8988T (cell line): ENCODE measurements at places on chromosomes 4 and X.
A peak's percentile ranks its signal among the peaks of the same experiment; 100 is the strongest.

GRCh38 chr4:182975806-182976205 lies 58.6 kb upstream of the DCTD start:
- DNase-seq, result peak; percentile 18

GRCh38 chr4:65167719-65168118 lies 502.6 kb downstream of the EPHA5 start:
- DNase-seq, result no peak

DNA sequence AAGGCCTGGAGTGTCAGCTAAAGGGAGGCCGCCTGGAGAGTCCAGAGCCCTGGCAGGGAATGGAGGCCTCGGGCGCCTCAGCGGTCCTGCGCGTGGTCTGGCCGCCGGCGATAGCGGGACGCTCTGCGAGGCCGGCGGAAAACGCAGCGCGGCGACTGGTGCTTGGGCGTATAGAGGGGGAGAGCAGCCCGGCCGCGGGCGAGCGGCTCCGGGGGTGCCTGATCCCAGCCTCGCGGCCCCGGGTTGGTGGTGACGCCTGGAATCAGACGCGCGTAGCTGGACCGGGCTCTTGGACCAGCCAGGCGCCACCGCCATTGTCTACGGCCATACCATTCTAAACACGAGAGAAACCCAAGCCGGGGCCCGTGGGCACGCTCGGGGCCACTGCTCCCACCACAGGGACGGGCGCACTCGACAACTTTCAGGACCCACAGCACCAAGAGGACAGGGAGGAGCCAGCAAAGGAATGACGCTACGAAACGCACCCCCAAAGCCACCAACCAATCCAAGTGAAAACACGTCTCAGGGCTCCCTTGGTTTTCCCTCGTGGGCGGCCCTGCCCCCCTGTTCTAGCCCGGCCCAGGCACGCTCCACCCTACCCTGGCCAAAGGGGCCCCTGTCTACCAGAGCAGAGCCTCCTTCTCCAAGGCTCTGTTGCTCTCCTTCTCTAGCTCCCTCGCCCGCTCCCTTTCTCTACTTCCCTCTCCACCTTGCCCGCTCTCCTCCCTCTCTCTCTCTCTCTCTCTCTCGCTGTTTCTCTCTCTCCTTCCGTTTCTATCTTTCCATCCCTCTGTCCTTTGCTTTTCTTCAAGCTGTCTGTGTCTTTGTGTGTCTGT lies 7.8 kb downstream of the FRG2 start:
- peak; percentile 21 for DNase-seq

DNA sequence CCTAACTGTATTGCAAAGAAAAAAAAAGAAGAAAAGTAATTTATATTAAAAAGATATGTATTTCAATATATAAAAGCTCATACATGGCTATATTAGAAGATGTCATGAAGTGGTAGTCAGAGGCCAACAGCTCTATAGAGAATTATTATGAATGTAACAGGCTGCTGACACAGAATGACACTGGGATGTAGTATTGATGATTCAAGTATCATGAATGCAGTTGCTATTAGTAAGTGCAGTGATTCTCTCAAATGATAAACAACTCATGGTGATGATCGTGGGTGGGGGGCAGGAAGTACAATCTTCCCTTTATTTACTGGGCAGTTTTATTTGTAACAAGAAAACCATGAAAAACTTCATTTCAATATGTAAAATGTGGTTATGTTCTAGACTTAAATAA lies 124.6 kb downstream of the COL4A6 start:
- no peak for DNase-seq

GRCh38 chr4:59161249-59161648 lies 2038.9 kb upstream of the ADGRL3 start:
- DNase-seq, result no peak

DNA sequence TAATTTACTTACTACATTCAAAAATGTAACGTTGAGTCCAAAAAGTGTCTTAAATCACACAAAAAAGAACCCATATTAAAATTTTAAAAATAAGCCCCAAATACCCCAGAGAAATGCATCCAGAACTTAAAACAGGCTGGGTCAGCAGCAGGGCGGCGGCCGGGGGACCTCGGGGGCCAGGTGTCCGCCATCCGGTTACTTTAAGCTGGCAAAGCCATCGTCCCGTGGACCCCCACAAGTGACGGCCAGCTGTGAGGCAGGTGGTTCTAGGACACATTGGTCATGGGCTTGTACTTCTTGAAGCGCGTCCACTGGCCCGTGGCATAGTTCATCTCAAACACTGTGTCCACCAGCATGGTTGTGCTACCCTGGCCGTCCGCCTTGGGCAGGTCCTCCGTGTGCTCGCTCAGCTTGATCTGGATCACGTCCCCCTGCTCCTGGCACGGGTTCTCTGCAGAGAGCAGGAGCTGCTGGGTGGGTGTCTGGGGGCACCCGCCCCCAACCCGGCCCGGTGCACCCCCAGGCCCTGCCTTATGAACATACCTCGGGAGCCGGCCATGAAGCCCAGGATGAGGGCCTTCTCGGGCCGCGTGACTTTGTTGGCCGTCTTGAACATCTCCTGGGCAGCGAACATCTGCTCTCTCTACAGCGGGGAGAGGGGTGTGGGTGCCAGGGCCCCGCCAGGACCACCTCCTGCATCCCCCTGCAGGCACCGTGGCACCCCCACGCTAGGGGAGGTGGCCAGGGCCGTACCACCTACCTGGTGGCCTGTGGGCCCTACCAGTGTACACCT lies 25.5 kb downstream of the NELFA start:
- no peak for DNase-seq

- DNase-seq, result no peak
These were observed 127.9 kb downstream of the SLC39A8 start for GRCh38 chr4:102217345-102217744.

DNA sequence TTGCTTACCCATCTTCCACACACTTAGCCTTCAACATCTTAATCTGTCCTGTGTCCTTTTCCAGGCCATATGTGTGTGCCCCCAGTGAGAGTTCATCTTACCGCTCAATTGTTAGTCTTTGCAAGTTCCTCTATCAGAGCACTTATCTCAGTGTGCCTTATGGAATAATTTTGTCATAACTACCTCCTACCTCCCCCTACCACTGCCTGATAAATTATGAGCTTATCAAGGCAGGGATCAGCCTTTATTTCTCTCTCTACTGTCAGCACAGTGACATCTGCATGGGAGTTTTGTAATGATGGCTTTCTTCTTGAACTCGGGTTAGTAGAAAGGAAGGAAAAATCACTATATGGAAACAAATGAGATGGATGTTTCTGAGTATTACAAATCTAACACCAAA lies 53.2 kb downstream of the MTM1 start:
- DNase-seq, result no peak

GRCh38 chrX:37603938-37604409 lies 32.5 kb downstream of the LANCL3 start:
- no peak for DNase-seq

GRCh38 chrX:77450996-77451395 lies 3.8 kb downstream of the FGF16 start:
- DNase-seq, result no peak

DNA sequence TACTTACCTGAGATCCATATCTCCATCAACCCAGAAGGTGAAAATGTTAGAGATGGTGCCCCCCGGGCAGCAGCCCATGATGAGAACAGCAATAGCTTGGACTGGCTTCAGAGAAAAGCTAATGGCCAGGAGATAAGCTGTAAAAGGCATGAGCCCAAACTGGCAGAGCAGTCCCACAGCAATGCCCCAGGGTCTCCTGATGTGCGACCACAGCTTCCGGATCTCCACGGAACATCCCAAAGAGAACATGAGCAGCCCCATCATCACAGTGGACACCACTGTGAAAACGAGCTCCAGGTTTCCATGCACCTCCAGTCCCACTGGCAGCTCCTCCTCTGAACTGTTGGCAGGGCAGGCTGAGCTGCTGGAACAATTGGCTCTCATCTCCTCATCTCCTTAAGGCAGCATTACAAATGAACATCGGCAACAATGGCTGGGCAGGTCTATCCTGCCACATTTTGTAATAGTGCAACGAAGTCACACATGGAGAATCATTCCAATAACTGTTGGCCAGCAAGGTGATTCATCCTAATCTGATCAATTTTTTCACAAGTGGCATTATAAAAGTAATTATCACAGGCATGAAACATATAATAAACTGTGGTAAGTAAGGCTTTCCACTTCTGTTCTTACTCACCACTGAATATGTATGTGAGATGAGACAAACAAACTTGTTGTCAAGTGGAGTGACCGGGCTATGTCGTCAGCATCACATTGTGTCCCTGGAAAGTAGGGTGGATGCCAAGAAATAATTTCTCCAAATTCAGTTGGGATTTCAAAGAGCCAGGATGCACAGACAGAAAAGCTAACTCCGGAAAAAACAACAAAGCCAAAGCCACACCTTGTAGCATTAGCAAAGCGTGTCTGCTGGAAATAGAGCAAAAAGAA lies at the start of gene SLC10A6:
TSS of gene SLC10A6 (minus strand) at position 653 of the 888 bp plus-strand sequence. CDS start at position 384, 269 bp downstream.
- no peak for DNase-seq

- no peak for DNase-seq
These were observed 14.4 kb downstream of the ABCG2 start for GRCh38 chr4:88144048-88144447.

DNA sequence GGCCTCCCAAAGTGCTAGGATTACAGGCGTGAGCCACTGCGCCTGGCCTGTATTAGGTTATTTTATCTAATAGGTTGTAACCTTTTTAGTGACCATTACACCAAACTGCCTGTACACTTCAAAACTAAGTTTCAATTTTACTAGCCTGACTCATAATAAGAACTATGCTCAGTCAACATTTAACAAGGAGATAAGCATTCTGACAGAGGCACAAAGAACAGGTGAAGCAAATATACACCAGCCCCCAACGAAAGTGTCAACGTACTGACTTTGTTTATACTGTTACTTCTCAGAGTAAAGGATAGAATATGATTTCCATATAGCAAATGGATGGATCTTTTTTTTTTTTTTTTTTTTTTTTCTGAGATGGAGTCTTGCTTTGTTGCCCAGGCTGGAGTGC lies 62.8 kb downstream of the SHISA3 start:
- DNase-seq, result no peak

GRCh38 chr4:74608151-74608949 lies 163.4 kb downstream of the AREG start:
- no peak for DNase-seq

GRCh38 chr4:154416190-154416547 lies 75.4 kb downstream of the DCHS2 start:
- DNase-seq, result no peak

DNA sequence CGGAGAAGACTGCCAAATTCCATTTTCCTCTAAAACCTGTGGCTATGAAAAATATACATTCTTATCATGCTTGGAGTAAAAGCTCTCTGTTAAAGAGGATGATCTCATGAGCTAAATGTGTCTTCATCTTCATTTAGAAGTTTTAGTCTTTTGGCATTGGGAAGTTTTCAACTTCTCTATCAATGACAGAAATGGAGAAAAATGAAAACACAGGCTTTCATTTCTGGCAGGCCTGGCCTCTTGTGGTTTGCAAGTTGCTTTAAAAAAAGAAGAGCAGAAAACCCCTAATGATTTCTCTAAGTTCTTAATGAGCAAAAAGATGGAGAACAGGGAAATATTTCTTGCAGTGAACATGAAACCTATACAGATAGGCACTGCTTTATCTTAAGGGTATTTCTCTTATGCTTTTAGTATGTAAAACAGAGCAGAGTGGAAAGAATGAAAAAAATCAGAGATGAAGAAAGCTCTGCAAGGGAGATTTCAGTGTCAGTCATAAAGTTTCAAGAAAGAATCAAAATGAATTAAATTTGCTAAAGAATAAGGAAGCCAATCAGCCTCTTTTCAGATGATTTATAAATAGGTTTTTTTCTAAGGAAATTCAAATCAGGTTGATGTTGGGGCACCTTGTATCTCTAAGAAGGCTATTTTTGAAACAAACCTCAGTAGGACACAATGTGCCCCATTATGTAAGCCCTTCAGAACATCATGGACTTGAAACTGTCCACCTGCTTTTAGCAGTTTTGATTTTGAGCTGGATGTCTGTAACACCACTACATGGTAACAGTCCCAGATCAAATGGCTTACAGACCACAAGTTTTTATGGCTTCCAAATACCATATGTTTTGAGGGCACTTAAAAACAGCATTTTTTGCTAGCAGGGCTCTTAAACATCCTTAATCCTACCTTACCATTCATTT lies 225.0 kb downstream of the GRIA3 start:
- DNase-seq, result no peak

DNA sequence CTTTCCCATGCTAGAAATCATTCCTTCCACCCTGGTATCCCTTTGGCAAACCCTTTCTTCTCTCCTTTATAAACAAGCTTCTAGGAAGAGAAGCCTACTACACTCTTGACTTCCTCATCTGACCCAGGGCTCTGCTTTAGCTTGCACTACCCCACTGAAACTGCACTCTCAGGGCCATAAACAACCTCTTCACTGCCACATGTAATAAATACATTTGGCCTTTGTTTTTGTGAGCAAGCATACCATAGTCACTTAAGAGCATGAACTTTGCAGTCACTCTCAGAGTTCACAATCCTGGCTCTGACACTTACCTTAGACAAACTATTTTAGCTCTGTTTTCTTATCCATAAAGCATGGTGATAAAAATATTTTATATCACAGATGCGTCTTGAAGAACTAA lies 50.7 kb upstream of the USP38 start:
- no peak for DNase-seq

DNA sequence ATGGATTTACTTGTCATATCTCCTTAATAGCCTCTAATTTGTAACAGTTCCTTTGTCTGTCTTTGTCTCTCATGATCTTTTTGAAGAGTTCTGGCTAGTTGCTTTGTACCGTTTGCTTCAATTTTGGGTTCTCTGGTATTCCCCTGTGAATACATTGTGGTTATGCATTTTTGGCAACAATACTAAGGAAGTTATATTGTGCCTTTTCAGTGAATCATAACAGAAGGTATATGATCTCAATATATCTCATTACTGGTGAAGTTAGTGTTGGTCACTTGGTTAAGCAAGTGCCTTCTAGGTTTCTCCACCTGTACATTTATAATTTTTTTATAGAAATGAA lies 48.6 kb downstream of the DCLK2 start:
- DNase-seq, result no peak

DNA sequence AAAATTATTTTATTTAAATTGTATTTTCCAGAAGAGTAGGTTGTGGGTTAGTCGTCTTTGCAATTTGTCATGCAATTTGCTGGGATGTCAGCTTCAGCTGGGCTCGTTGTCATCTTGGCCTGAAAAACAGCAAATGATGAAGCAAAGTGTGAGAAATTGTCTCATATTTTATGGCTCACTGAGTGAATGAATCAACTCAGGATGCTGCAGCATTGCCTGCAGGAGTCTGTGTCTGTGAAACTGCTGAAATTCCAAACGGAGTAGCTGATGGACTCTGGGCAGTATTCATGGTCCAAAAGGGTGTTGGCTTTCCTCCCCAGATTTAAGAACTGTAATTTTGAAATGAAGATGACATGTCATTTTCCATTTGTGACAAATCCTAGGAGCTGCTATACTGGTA lies 37.2 kb downstream of the CXCL8 start:
- no peak for DNase-seq

- peak; percentile 97 for DNase-seq
These were observed 1.6 kb upstream of the IDUA start for GRCh38 chr4:985123-985830.

GRCh38 chr4:150867148-150867547 lies 147.9 kb downstream of the LRBA start:
- no peak for DNase-seq

GRCh38 chr4:98586962-98587354 lies 71.5 kb downstream of the TSPAN5 start:
- no peak for DNase-seq
